ENCODE measurements at places on chromosomes 12 and 14.

GRCh38 chr12:57072661-57073060 is 5.9 kb downstream of the NEMP1 start:
- no peak for DNase-seq

- DNase-seq = no peak
These were observed 4.0 kb upstream of the MYO1H start for GRCh38 chr12:109343677-109344076.

DNA sequence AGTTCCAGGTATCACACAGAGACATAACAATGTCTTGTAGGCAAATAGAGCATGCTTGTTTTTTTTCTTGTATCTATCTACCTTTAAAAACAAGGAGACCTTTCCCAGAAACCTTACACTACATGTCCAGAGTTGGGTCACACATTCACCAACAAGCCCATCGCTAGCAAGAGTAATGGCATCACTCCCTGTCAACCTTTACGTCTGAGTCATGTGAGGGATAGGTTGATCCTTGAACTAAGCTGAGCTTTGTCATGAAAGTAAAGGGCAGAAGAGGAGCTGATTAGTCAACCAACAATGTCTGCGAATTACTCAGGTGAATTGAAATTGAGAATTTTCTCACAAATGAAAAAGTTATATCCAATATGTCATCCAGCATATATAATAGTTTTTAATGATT is 219.4 kb downstream of the CNTN1 start:
- no peak for DNase-seq

GRCh38 chr14:60087668-60088067 is 4.1 kb upstream of the PCNX4 start:
- DNase-seq = no peak

DNA sequence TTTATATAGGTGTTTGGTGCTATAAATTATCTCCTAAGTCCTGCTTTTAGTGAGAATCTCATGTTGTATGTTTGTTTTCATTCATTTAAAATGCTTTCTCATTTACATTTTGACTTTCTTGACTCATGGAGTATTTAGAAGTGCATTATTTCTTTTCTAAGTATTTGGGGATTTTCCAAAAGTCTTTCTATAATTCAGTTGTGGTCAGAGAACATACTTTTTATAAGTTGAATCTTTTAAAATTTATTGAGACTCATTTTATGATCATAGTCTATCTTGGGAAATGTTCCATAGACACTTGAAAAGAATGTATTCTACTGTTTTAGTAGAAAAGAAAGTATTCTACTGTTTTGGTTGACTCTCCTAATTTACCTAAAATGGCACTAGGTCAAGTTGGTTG is 168.2 kb downstream of the AKAP6 start:
- no peak for DNase-seq

GRCh38 chr12:75507086-75507485 is 4.3 kb downstream of the KRR1 start:
- DNase-seq = peak; percentile 12

GRCh38 chr12:127690161-127690560 is 576.8 kb upstream of the TMEM132C start:
- no peak for DNase-seq
